Natural killer cell (primary cell): ENCODE measurements at places on chromosomes 2 and 18. TPM values are rescaled to one million over a fixed set of nuclear protein-coding genes. Genes with fewer than 3 reads are reported as not detected.

- H3K36me3 ChIP-seq: no peaks in the 10 kb centered on the region
- H3K27me3 ChIP-seq: no peaks in the 10 kb centered on the region
- no peak overlapping the region for H3K27ac ChIP-seq
- H3K4me3 ChIP-seq: no peak overlapping the region
- no peak for DNase-seq
Observed at GRCh38 chr2:169493360-169493759, 14.1 kb downstream of the BBS5 start.

Gene SATB2
- 0.79 TPM for total RNA-seq

Gene GLS
- total RNA-seq: 279 TPM

DNA sequence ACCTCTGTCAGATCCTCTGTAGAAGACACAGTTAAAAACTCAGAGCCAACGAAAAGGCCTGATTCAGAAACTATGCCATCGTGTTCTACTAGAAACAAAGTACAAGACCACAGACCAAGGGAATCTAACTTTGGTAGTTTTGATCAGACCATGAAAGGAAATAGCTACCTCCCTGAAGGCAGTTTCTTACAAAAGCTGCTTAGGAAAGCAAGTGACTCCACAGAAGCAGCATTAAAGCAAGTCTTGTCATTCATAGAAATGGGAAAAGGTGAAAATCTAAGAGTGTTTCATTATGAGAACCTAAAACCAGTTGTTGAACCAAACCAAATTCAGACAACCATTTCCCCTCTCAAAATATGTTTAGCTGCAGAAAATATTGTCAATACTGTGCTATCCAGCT is 58.2 kb downstream of the FSIP2 start:
- DNase-seq: no peak
- no peaks in the 10 kb centered on the region for H3K36me3 ChIP-seq
- H3K27me3 ChIP-seq: no peaks in the 10 kb centered on the region
- no peak overlapping the region for H3K27ac ChIP-seq
- no peak overlapping the region for H3K4me3 ChIP-seq
- no peaks in the 10 kb centered on the region for H3K4me1 ChIP-seq

DNA sequence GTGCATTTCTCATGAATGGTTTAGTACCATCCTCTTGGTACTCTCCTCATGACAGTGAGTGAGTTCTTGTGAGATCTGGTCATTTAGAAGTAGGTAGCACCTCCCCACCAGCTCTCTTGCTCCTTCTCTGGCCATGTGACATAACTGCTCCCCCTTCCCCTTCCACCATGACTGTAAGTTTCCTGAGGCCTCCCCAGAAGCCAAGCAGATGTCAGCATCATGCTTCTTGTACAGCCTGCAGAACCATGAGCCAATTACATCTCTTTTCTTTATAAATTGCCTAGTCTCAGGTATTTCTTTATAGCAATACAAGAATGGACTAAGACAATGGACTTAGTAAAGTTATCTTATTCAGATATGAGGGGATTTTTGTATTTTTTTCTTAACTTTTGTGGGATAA is 43.0 kb downstream of the FTCDNL1 start:
- no peaks in the 10 kb centered on the region for H3K4me1 ChIP-seq
- H3K36me3 ChIP-seq: no peaks in the 10 kb centered on the region
- no peak overlapping the region for H3K27ac ChIP-seq
- no peak overlapping the region for H3K4me3 ChIP-seq

GRCh38 chr2:121469356-121469755 is 61.3 kb upstream of the RNU4ATAC start:
- H3K4me1 ChIP-seq: peaks cover 32% of the 10 kb centered on the region
- H3K4me3 ChIP-seq: no peak overlapping the region
- H3K27me3 ChIP-seq: no peaks in the 10 kb centered on the region
- no peak for DNase-seq

Gene MARCHF4
- not detected for total RNA-seq

Gene KIF1A
- total RNA-seq: not detected

Gene SPP2
- not detected for total RNA-seq

- H3K4me1 ChIP-seq: no peaks in the 10 kb centered on the region
- H3K4me3 ChIP-seq: no peak overlapping the region
- no peaks in the 10 kb centered on the region for H3K36me3 ChIP-seq
- H3K27me3 ChIP-seq: no peaks in the 10 kb centered on the region
Observed at GRCh38 chr2:26702025-26702424, 9.5 kb downstream of the KCNK3 start.

- peak; percentile 52 for DNase-seq
- H3K27me3 ChIP-seq: no peaks in the 10 kb centered on the region
Observed at GRCh38 chr2:20868377-20868776, 45.5 kb upstream of the LDAH start.

DNA sequence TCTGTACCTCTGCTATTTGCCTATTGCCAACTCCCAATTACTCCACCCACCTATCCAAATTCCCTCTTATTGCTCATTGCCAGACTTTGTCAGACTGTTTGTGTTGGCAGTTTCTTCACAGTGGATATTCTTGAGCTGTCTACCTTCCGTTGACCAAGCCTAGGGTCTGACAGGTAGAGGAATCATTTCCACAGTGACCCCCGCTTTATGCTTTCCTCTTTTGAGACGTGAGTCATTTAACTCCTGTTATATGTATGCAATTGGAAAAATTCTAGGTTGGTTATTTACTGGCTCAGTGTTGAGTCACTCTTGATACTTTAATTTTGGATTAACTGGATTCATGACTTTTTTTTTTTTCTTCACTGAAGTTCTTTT is 187.7 kb downstream of the IRS1 start:
- no peaks in the 10 kb centered on the region for H3K36me3 ChIP-seq
- no peaks in the 10 kb centered on the region for H3K4me1 ChIP-seq
- no peak overlapping the region for H3K4me3 ChIP-seq
- H3K27me3 ChIP-seq: no peaks in the 10 kb centered on the region
- DNase-seq: no peak

DNA sequence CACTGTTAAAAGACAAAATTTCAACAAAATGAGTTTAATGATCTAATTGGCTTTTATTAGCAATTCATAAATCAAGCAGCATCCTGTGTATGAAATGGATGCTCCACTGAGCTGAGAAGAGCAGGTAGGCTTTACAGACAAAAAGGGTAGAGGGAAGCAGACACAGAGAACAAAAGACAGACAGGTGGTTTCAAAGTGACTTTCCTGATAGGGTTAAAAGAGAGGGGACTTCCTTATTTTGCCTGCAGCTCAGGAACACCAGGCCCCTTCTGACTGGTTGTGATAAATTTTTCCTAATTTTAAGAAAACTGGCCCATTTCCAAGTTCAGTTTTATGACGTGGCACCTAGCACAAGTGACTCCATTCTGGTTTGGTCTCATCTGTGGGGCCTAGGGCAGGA is 11.9 kb downstream of the TEX51 start:
- H3K4me1 ChIP-seq: no peaks in the 10 kb centered on the region
- H3K27ac ChIP-seq: no peak overlapping the region
- no peaks in the 10 kb centered on the region for H3K36me3 ChIP-seq
- DNase-seq: no peak

DNA sequence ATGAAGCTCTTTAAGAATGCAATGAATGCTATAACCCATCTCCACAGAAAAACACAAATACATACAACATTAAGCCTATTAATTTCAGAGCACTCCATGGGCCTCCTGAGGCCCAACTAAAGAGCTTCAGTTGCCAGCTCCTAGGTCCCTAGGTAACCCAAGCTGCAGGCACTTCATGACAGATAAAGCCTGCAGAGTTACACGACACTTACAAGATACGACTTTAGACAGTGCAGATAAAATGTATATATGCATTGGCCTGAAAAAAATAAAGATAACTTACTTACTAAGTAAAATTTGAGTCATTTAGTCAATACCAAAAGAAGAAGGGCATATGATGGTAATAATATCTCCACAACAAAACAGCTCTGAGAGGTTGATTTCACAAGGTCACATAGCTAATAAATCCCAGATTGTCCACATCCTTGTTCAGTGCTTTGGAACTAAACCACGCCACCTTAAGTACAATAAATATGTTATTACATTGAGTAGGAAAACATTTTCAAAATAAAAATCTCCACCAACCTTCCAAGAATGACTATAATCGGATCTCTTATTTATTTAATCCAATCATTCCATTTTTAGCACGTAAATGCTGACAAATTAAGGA is 3.4 kb downstream of the MAP4K3 start:
- no peaks in the 10 kb centered on the region for H3K36me3 ChIP-seq
- H3K4me3 ChIP-seq: no peak overlapping the region
- no peak overlapping the region for H3K27ac ChIP-seq
- H3K4me1 ChIP-seq: peaks cover 19% of the 10 kb centered on the region
- no peak for DNase-seq

GRCh38 chr2:51027442-51027841 is 4.5 kb downstream of the NRXN1 start:
- H3K4me3 ChIP-seq: no peak overlapping the region
- H3K36me3 ChIP-seq: no peaks in the 10 kb centered on the region
- no peak for DNase-seq
- no peak overlapping the region for H3K27ac ChIP-seq
- no peaks in the 10 kb centered on the region for H3K27me3 ChIP-seq
- no peaks in the 10 kb centered on the region for H3K4me1 ChIP-seq

- DNase-seq: no peak
- peaks cover 37% of the 10 kb centered on the region for H3K36me3 ChIP-seq
- no peak overlapping the region for H3K27ac ChIP-seq
- H3K27me3 ChIP-seq: no peaks in the 10 kb centered on the region
- H3K4me3 ChIP-seq: no peak overlapping the region
Observed at GRCh38 chr2:26223018-26223417, 21.4 kb downstream of the HADHA start.

Gene CYP27A1
- total RNA-seq: 1.6 TPM

- H3K27me3 ChIP-seq: no peaks in the 10 kb centered on the region
- H3K36me3 ChIP-seq: no peaks in the 10 kb centered on the region
- no peak overlapping the region for H3K27ac ChIP-seq
- no peak overlapping the region for H3K4me3 ChIP-seq
- DNase-seq: no peak
Observed at GRCh38 chr2:215839309-215839708, 174.0 kb downstream of the MREG start.

Gene TGFA
- 5.0 TPM for total RNA-seq

GRCh38 chr18:53935803-53936202 is 288.7 kb downstream of the MBD2 start:
- no peak overlapping the region for H3K4me3 ChIP-seq
- H3K4me1 ChIP-seq: no peaks in the 10 kb centered on the region
- H3K36me3 ChIP-seq: no peaks in the 10 kb centered on the region

DNA sequence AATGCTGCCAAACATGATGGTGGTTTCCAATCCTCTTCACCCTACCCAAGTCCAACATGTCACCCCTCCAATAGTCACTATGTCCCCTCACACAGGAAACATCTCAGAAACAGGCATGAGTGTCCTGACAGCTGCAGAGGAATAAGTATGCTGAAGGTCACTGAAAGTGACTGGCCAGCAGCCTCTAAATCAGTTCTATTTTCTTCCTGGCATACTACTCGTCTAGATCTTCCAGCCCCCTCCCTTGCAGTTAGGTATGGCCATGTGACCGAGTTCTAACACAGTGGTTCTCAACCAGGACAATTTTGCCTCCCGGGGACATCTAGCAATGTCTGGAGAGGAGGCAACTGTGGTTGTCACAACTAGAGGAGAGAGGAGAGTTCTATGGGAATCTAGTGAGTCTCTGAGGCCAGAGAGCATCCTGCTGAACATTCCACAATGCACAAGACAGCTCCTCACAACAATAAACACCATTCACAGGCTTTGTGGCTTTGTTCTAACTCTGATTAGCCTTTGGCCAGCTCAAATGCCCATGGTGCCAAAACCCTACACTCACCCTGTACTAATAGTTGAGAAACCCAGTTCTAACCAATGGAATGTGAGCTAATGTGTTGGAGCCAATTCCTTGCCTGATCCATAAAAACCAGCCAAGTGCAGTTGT is 12.6 kb upstream of the ID2 start:
- no peak overlapping the region for H3K4me3 ChIP-seq
- no peak for DNase-seq
- H3K4me1 ChIP-seq: peaks cover 16% of the 10 kb centered on the region
- H3K36me3 ChIP-seq: no peaks in the 10 kb centered on the region
- no peak overlapping the region for H3K27ac ChIP-seq

GRCh38 chr2:240373289-240373885 is 62.1 kb upstream of the GPC1 start:
- H3K4me1 ChIP-seq: no peaks in the 10 kb centered on the region
- no peaks in the 10 kb centered on the region for H3K27me3 ChIP-seq
- H3K36me3 ChIP-seq: no peaks in the 10 kb centered on the region
- H3K4me3 ChIP-seq: no peak overlapping the region

DNA sequence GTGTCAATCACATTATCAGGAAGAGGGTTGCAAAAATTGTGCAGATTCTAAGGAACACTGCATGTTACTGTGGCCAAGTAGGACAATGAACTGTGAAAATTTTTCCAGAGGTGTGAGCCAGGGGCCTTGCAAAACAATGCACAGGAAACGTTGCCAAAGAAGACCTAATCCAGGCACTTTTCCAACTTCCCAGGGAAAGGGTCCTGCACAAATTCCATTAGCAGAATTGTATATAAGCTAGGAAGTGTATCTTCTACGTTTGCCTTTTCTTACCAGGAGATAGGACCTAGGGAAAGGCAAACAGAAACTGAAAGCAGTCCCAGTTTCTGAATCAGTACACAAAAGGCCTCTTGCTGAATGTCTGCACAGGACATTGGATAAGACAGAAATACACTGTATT is 1888.3 kb upstream of the CELF4 start:
- H3K27me3 ChIP-seq: no peaks in the 10 kb centered on the region
- no peak overlapping the region for H3K27ac ChIP-seq
- no peak for DNase-seq
- H3K4me3 ChIP-seq: no peak overlapping the region

DNA sequence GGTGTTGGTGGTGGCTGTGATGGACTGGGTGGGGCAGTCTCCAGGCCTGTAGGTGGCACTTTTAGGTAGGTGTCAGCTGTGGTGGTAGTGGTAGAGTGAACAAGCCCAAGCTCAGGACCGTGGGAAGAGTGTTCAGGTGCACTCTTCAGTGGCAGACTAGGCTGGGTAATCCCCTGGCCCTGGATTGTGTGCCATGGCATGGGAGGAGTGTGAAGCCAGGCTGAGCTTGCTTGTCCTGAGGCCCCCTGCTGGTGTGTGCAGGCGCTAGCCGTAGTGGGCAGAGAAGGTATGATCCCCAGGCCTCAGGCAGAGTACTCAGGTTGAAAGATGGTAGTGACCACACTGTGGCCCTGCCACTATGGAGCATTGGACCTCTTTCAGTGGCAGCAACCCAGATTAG is 850.3 kb downstream of the DSC3 start:
- H3K4me1 ChIP-seq: no peaks in the 10 kb centered on the region
- no peaks in the 10 kb centered on the region for H3K36me3 ChIP-seq
- no peak overlapping the region for H3K4me3 ChIP-seq

DNA sequence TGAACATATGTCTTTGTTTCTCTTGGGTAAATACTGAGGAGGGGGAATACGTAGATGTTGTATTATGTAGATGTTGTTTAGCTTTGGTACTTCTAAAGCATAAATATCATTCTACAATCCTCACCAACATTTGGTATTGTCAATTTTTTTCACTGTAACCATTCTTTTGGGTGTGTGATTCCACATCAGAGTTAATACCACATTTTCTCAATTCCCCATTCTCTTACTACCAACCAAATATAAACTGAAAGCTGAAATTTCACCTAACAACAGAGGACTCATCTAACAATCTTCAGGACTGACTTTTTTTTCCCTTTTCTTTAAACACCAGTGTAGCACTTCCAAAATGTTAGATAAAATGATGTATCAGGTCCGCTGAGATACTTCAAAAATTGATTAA is 120.7 kb upstream of the RIOK3 start:
- no peak overlapping the region for H3K27ac ChIP-seq
- no peak overlapping the region for H3K4me3 ChIP-seq
- no peak for DNase-seq
- H3K27me3 ChIP-seq: no peaks in the 10 kb centered on the region
- H3K4me1 ChIP-seq: peaks cover 4% of the 10 kb centered on the region
